ENCODE measurements at places on chromosomes 16 and 17.

DNA sequence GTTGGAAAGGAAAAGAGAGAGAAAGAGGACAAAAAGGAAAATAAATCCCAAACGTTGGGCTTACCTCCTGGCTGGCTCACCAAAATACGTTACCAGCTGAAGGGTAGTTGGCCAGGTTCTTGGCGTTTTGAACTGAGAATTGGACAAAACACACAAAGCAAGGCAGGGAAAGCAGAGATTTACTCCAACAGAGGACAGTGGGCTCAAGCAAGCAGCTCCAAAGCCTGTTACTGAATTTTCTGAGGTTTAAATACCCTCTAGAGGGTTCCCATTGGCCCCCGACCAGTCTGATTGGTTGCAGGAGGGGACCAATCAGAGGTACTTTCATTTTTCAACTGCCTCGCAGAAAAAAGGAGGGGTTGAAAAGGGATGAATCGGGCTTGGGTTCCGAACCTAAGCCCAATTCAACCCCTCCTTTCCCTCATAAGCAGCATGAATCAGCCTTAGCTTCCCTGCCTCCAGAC lies 55.6 kb upstream of the ALOX12 start:
- DNase-seq = no peak

DNA sequence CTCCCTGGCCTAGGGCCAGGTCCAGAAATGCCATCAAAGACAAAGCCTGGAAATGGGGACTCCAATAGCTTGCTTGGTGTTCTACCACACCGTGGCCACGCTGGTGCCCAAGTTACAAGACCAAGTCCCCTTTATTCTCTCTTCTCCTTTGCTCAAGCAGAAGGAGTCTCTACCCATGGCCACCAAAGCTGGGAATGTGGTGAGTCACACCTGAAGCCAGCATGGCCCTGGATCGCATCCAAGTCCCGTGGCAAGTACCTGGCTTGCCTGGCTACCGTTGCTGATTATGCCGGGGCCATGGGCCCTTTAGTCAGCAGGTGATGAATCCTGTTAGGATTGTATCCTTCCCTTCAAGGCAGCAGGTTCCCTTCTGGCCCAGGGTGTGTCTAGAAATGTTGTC lies 260.0 kb downstream of the HAPSTR1 start:
- DNase-seq = no peak

DNA sequence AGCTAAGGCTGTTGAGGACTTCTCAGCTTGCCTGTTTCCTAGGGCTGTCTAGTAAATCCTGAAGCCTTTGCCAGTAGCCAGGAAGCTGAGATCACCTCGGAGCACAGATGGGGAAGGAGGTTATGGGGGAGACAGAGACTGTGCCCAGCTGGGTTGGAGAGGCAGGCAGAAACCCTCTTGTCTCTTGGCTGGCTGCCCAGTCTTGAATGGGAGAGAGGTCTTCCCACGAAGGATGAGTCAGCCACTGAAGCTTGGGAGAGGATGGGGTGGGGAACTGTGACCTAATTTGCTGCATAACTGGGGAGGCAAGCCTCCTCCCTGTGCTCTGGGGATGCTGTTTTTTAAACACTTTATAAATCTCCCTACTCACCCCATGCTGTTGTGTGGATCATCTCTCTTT lies 69.8 kb downstream of the SHISA9 start:
- no peak for DNase-seq

GRCh38 chr17:82234211-82235055 lies 5.6 kb downstream of the SLC16A3 start:
- DNase-seq = no peak

- no peak for DNase-seq
Measured at GRCh38 chr17:79624718-79625478, 14.0 kb upstream of the RBFOX3 start.

Measured in GM12891 (cell line).